Liver (tissue), 10 donors: ENCODE measurements at places on chromosomes 1 and 21. TPM values are rescaled to one million over a fixed set of nuclear protein-coding genes. Genes with fewer than 3 reads are reported as not detected.

GRCh38 chr1:12069623-12070244, 6.6 kb downstream of the TNFRSF8 start:
- H3K27me3 ChIP-seq = peaks cover under 1% of the 10 kb centered on the region
- H3K27ac ChIP-seq = no peak overlapping the region
- no peak overlapping the region for H3K4me3 ChIP-seq

- no peaks in the 10 kb centered on the region for H3K27me3 ChIP-seq
- H3K27ac ChIP-seq = no peak overlapping the region
Measured at GRCh38 chr1:204819495-204819894, 51.2 kb upstream of the NFASC start.

The RGS8 gene
- not detected for total RNA-seq

- peak; percentile 62 for DNase-seq
- H3K36me3 ChIP-seq = no peaks in the 10 kb centered on the region
- no peaks in the 10 kb centered on the region for H3K27me3 ChIP-seq
- peak overlapping the region; percentile 86 for H3K27ac ChIP-seq
- H3K4me1 ChIP-seq = no peaks in the 10 kb centered on the region
Measured at GRCh38 chr1:8202182-8202905, 115.6 kb upstream of the SLC45A1 start.

- DNase-seq = no peak
- H3K27me3 ChIP-seq = no peaks in the 10 kb centered on the region
- H3K36me3 ChIP-seq = no peaks in the 10 kb centered on the region
- no peak overlapping the region for H3K27ac ChIP-seq
Measured at GRCh38 chr1:222546548-222547259, 1.2 kb downstream of the HHIPL2 start.

DNA sequence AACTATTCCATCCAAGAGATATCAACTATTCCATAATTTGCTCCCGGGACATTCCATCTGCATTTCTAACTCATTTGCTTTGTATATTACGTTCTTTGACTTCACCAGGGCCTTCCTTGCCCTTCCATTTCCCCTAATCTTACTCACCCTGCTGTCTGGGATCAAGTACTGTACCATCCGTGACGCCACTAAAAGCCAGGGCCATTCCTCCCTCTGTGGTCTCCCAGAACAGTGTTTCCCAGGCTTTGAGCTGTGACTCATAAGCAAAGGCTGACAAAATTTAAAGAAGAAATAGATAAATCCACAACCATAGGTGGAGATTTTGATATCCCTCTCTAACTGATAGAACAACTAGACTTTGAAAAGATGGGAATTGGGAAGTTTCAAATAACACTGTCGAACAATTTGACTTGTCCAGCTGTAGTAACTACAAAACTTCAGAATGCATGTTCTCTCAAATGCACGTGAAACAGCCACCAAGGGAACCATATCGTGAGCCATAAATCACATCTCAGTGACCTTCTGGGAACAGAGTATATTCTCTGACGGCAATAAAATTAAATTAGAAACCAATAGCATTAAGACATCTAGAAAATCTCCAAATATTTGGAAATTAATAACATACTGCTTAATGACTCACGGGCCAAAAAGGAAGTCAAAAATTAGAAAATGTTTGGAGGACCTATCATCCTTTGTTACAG, 501.0 kb downstream of the SETD4 start:
- no peak overlapping the region for H3K27ac ChIP-seq
- no peak overlapping the region for H3K4me3 ChIP-seq
- H3K4me1 ChIP-seq = no peaks in the 10 kb centered on the region
- no peaks in the 10 kb centered on the region for H3K36me3 ChIP-seq

- no peak overlapping the region for H3K27ac ChIP-seq
- no peaks in the 10 kb centered on the region for H3K4me1 ChIP-seq
- no peak overlapping the region for H3K4me3 ChIP-seq
- H3K36me3 ChIP-seq = no peaks in the 10 kb centered on the region
Measured at GRCh38 chr21:21688889-21689288, 690.7 kb downstream of the NCAM2 start.

- no peaks in the 10 kb centered on the region for H3K36me3 ChIP-seq
- no peak overlapping the region for H3K27ac ChIP-seq
- no peak for DNase-seq
Measured at GRCh38 chr1:8104278-8105236, 78.4 kb upstream of the ERRFI1 start.

GRCh38 chr1:201370500-201370899, 7.0 kb downstream of the TNNT2 start:
- no peaks in the 10 kb centered on the region for H3K36me3 ChIP-seq
- no peak overlapping the region for H3K27ac ChIP-seq
- no peak for DNase-seq
- H3K4me3 ChIP-seq = no peak overlapping the region
- H3K4me1 ChIP-seq = no peaks in the 10 kb centered on the region
- H3K27me3 ChIP-seq = no peaks in the 10 kb centered on the region

DNA sequence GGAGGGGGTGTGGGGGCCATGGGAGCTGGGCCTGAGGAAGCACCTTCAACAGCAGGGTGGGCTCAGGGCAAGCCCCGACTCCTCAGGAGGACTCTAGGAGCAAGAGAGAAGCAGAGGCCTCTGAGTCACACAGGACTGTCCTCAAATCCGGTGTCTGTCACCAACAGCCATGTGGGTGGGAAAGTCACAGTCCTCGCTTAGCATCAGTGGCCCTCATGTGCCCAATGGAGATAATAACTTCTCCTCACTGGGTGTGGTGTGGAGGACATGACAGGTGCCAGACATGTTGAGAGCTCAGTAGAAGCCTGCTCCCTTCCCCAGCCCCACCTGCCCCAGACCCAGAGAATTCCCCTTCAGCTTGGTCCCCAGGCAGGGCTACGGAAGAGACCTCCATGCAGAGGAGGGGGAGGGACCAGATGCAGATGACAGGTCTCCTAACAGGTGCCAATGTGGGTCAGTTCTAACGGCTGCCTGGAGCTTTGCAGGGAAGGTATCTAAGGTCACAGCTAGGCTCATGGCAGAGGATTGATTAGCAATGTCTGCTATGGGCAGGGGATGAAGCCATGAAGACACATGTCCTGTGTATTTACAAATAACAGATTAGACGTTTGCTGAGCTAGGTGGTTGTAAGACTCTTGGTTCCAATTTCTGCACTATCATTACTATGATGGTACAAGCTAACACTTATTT, 30.2 kb downstream of the TTC39A start:
- DNase-seq = no peak
- H3K4me1 ChIP-seq = peaks cover 4% of the 10 kb centered on the region
- no peaks in the 10 kb centered on the region for H3K27me3 ChIP-seq
- no peak overlapping the region for H3K4me3 ChIP-seq
- H3K36me3 ChIP-seq = no peaks in the 10 kb centered on the region

DNA sequence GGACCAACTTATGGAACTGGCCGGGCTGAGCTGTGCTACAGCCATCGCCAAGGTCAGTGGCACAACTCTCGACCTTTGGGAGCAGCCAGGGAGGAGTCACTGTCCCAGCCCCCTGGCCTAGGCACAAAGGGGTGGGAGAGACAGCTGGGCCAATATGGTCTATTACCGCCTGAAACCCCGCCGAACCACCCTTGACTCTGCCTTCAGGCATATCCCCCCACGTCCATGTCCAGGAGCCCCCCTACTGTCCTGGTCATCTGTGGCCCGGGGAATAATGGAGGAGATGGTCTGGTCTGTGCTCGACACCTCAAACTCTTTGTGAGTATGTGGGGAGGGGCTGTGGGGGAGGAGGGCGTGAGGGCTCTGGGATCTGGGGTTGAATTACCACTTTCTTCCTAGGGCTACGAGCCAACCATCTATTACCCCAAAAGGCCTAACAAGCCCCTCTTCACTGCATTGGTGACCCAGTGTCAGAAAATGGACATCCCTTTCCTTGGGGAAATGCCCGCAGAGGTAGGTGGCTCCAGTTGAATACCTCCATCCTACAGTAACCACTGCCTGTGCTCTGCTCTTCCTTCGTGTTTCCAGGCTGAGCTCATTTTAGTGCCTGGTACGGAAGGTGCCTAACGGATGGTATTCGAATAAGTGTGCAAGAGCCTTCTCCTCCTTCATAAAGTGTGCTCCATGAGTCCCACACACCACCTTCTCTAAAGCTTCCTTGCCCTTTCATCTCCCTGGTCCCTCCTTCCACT, 758 bp downstream of the NAXE start:
- peak overlapping the region; percentile 66 for H3K27ac ChIP-seq
- DNase-seq = no peak
- H3K4me1 ChIP-seq = peaks cover 11% of the 10 kb centered on the region

DNA sequence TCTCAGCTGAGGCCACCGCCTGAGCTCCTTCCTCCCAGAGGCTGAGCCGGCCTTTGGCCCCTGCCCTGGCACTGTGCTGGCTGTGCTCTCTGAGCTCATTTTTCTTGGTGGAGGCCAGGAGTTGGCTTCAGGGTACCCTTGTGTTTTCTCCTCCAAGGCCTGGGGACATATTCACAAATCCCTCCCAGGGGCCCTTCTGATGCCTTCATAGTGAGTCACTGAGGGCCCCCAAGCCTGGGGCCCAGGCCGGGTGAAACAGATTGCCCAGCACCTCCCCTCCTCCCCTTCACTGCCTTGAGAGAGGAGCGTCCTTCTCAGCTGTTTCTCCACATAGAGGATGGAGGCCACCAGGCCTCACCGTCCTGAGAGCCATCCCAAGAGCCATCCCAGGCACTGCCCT, 105.8 kb downstream of the SIK1 start:
- H3K36me3 ChIP-seq = no peaks in the 10 kb centered on the region
- H3K4me3 ChIP-seq = no peak overlapping the region
- H3K27ac ChIP-seq = no peak overlapping the region
- no peak for DNase-seq
- no peaks in the 10 kb centered on the region for H3K27me3 ChIP-seq

- no peak overlapping the region for H3K27ac ChIP-seq
- no peaks in the 10 kb centered on the region for H3K4me1 ChIP-seq
- H3K4me3 ChIP-seq = no peak overlapping the region
- DNase-seq = no peak
- H3K27me3 ChIP-seq = no peaks in the 10 kb centered on the region
Measured at GRCh38 chr1:25763493-25763892, 36.5 kb upstream of the SELENON start.

The MTFR1L gene
- 48.4 TPM for total RNA-seq

DNA sequence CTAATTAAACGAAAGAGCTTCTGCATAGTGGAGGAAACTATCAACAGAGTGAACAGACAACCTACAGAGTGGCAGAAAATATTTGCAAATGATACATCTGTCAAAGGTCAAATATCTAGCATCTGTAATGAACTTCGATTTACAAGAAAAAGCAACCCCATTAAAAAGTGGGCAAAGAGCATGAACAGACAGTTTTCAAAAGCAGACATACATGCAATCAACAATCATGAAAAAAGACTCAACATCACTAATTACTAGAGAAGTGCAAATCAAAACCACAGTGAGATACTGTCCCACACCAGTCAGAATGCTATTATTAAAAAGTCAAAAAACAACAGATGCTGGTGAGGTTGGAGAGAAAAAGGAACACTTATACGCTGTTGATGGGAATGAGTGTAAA, 103.2 kb downstream of the MAGI3 start:
- no peak overlapping the region for H3K4me3 ChIP-seq
- no peaks in the 10 kb centered on the region for H3K36me3 ChIP-seq
- no peak overlapping the region for H3K27ac ChIP-seq
- H3K27me3 ChIP-seq = no peaks in the 10 kb centered on the region
- H3K4me1 ChIP-seq = no peaks in the 10 kb centered on the region

- no peak overlapping the region for H3K4me3 ChIP-seq
- no peak for DNase-seq
- H3K36me3 ChIP-seq = no peaks in the 10 kb centered on the region
- H3K27me3 ChIP-seq = no peaks in the 10 kb centered on the region
- H3K4me1 ChIP-seq = no peaks in the 10 kb centered on the region
- no peak overlapping the region for H3K27ac ChIP-seq
Measured at GRCh38 chr1:216740331-216740730, 17.1 kb upstream of the ESRRG start.

The KISS1 gene
- total RNA-seq = 0.50 TPM

- H3K4me1 ChIP-seq = no peaks in the 10 kb centered on the region
- H3K4me3 ChIP-seq = no peak overlapping the region
- H3K27ac ChIP-seq = no peak overlapping the region
- H3K27me3 ChIP-seq = no peaks in the 10 kb centered on the region
Measured at GRCh38 chr1:168408539-168408865, 127.8 kb downstream of the TBX19 start.

DNA sequence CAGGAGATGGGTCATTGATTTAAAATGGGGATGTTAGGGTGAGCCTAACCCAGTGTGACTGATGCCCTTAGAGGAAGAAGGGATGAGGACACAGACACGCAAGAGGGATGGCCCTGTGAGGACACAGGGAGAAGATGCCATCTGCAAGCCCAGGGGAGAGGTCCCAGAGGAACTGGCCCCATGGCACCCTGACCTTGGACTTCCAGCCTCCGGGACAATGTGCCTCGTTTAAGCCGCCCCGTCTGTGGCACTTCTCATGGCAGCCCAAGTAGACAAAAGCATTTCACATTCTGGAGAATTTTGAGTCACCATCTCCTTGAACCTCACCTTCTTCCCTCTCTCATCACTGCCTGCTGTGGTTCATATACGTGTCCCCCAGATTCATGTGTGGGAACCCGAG, 20.1 kb upstream of the PCBP3 start:
- DNase-seq = no peak
- H3K27me3 ChIP-seq = no peaks in the 10 kb centered on the region
- H3K4me3 ChIP-seq = no peak overlapping the region
- H3K27ac ChIP-seq = no peak overlapping the region
- H3K4me1 ChIP-seq = no peaks in the 10 kb centered on the region

The SPRR2F gene
- not detected for total RNA-seq

The MRAP gene
- 0.79 TPM for total RNA-seq

DNA sequence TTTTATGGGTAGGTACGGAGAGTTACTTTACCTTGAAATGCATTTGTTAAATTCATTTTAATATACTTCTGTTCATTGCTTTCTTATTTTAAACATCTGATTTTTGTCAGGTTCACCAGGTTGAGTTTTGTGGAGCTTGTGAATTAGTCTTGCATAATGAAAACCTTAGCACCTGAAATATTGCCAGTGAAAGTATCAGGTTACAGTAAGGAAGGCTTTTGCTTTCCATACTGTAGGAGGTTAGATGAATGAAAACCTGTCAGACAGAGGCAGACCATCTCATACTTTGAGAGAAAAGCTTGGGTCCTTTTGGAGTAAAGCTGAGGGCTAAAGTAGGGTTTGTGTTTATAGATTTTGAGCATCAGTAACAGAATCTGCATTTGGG, 34.7 kb downstream of the THRAP3 start:
- no peaks in the 10 kb centered on the region for H3K27me3 ChIP-seq
- no peak for DNase-seq
- peaks cover 37% of the 10 kb centered on the region for H3K4me1 ChIP-seq
- H3K27ac ChIP-seq = peak overlapping the region; percentile 7
- H3K36me3 ChIP-seq = peaks cover 2% of the 10 kb centered on the region

The ASCL5 gene
- not detected for total RNA-seq

- H3K27ac ChIP-seq = no peak overlapping the region
- DNase-seq = no peak
- H3K4me3 ChIP-seq = no peak overlapping the region
- no peaks in the 10 kb centered on the region for H3K36me3 ChIP-seq
- no peaks in the 10 kb centered on the region for H3K4me1 ChIP-seq
Measured at GRCh38 chr1:201448990-201449389, 20.0 kb downstream of the PHLDA3 start.
